ENCODE measurements at places on chromosomes 12 and 14. TPM values are rescaled to one million over a fixed set of nuclear protein-coding genes. Genes with fewer than 3 reads are reported as not detected.

- DNase-seq = no peak
Observed at GRCh38 chr14:68157971-68158371, 338.4 kb downstream of the RAD51B start.

DNA sequence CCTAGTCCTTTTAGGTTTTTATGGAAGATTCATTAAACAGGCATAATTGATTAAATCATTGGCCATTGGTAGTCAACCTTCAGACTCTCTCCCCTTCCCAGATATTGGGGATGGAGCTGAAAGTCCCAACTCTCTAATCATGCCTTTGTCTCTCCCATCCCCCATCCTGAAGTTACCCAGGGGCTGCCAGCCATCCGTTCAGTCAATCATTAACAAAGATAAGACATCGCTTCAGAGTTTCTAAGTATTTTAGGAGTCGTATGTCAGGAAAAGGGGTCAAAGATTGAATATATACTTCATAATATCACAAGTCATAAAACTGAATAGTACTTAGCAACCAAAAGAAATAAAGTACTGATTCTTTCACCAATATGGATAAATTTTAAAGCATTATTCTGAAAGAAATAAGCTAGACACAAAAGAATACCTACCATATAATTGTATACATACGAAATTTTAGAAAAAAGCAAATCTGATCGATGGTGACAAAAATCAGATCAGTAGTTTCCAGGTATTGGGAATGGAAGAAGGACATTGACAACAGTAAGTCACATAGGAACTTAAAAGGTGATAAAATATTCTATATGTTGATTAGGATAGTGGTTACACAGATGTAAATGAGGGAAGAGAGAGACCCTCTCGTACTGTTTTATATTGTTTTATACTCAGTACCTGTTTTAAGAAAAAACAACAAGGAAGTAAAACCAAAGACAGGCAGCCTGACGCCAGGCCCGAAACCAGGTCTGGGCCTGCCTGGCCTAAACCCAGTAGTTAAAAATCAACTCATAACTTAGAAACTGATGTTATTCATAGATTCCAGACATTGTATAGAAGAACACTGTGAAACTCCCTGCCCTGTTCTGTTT, 414.4 kb downstream of the DAD1 start:
- no peak for DNase-seq

DNA sequence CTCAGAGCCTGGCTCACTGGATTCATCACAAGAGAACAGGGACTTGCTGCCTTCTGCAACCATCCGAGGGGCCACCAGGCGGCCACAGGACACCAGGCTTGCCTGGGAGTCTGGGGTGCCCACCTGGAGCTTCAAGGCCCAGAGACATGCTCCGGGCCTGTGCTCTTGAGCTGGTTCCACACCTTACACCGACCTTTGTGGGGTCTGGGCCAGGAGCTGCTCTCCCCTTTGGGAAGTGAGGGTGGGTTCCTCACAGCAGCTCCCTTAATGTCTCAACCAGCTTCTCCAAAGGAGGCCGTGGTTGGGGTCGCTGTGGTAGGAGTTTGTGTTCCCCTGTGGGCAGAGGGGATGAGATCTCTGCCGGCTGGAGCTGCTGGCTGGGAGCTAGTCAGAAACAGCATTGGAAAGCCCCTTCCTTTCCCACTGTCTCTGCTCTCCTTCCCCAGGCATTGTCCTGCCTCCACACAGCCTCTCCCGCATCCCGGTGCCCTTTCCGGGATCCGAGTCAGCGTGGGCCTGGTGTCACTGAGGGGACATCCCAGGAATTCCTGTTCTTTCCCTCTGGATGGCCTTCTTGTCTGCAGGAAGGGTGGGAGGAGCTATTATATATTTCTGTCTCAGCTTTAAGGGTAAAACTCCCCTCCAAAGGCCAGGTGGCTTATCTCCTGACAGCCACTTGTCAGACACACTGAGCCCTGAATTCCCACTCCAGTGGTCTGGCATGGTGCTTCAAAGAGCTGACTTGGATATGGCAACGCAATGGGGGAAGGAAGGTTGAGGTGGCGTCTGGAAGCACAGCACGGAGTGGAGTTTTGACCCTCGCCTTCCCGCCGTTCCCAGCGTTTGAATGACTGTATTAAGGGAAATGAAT, 5.1 kb upstream of the PAPLN start:
- DNase-seq = no peak

DNA sequence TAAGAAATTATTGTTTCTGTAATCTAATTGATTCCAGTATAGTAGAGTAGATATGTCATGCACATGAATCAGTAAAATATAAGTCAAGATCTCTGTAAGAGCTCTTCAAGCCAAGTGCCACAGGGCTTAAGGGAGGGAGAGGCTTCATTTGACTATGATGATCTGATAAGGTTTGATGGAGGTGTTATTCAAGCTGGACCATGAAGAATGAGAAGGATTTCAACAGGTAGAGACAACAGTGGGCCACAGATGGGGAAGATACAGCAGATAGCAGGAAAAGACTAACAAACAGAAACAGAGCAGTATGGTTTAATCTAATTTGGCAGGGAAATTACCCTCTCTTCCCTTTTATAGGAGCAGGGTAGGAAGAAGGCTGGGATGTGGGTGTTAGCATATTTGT, 40.6 kb upstream of the FKBP4 start:
- DNase-seq = no peak

- DNase-seq = no peak
Observed at GRCh38 chr12:51202718-51203117, 15.1 kb downstream of the POU6F1 start.

- no peak for DNase-seq
Observed at GRCh38 chr12:64673490-64674169, 63.3 kb downstream of the RASSF3 start.

Gene GLI1
- 2.2 TPM for total RNA-seq

Gene MDGA2
- 0.14 TPM for total RNA-seq
